Endodermal cell (in vitro differentiated cells): ENCODE measurements at places on chromosomes 1 and 21. TPM values are rescaled to one million over a fixed set of nuclear protein-coding genes. Genes with fewer than 3 reads are reported as not detected.

Gene TAS1R1
- total RNA-seq: 0.20 and 0.51 TPM in 2 replicates

- H3K4me1 ChIP-seq: peaks cover 33% of the 10 kb centered on the region
- H3K36me3 ChIP-seq: peaks cover 12% of the 10 kb centered on the region
- no peak overlapping the region for H3K4me3 ChIP-seq
- no peak overlapping the region for H3K27ac ChIP-seq
- no peaks in the 10 kb centered on the region for H3K27me3 ChIP-seq
- DNase-seq: no peak
Observed at GRCh38 chr1:178472531-178472930, 24.2 kb downstream of the CLEC20A start.

- no peak overlapping the region for H3K4me3 ChIP-seq
- H3K36me3 ChIP-seq: no peaks in the 10 kb centered on the region
Observed at GRCh38 chr1:180586671-180587155, 27.9 kb downstream of the OVAAL start.

DNA sequence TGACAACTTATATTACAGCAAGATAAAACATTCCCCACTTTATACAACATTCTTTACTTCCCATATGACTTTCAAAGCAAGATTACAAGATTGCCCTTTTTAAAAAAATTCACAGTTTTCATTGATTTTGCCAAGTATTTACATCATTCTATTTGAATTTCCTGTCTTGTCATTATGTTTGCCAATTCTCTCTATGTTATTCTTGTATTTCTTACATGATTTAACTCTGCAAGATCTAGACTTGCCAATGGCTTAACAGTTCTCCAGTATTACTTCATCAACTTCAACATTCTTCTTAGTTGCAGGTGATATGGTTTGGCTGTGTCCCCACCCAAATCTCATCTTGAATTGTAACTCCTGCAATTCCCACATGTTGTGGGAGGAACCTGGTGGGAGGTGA, 31.6 kb downstream of the FMO4 start:
- H3K27me3 ChIP-seq: no peaks in the 10 kb centered on the region
- H3K36me3 ChIP-seq: no peaks in the 10 kb centered on the region
- H3K4me1 ChIP-seq: no peaks in the 10 kb centered on the region
- H3K27ac ChIP-seq: no peak overlapping the region
- no peak for DNase-seq
